Activated T-cell treated with anti-CD3 and anti-CD28 coated beads, Interleukin-2, amount 50 U/mL, for 24 hours (primary cell): ENCODE measurements at places on chromosomes 7 and 10.

DNA sequence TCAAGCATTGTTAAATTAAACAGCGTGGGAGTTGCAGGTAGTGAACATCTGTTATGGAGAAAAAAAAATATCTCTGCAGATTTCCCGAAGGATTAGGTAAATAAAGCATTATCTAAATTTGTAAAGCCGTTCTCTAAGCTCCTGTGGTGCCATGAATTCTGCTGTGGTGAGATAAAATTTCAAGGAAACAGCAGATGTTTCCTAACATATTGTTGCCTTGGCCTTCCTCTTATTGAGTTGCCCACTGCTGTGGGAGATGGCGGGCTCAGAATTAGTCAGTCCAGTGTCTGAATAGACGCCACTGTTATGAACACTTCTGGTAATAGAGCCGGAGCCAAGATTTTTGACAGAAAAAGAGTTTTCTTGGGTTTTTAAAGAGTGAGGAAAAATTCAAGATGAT lies 82.6 kb upstream of the ELMO1 start:
- no peak for DNase-seq

GRCh38 chr7:91927912-91928311 lies 12.8 kb upstream of the AKAP9 start:
- DNase-seq = no peak

DNA sequence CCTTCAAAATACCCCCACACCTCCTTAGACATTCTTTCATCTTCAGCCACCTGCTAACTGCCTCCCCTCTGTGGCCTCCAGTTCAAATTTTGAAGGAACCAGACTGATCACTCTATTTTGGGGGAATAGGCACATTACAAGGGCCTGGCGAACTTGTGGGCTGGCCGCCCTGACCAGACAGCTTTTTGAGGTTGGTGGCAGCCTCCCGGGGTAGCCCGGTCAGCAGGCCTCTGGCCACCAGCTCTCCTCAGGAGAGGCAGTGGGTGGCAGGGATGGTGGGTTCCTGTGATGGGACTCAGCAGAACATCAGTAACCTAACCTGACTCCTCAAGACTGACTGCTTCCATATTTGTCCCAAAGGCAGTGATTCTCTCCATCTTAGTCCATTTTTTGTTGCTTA lies 17.4 kb upstream of the EEPD1 start:
- no peak for DNase-seq

DNA sequence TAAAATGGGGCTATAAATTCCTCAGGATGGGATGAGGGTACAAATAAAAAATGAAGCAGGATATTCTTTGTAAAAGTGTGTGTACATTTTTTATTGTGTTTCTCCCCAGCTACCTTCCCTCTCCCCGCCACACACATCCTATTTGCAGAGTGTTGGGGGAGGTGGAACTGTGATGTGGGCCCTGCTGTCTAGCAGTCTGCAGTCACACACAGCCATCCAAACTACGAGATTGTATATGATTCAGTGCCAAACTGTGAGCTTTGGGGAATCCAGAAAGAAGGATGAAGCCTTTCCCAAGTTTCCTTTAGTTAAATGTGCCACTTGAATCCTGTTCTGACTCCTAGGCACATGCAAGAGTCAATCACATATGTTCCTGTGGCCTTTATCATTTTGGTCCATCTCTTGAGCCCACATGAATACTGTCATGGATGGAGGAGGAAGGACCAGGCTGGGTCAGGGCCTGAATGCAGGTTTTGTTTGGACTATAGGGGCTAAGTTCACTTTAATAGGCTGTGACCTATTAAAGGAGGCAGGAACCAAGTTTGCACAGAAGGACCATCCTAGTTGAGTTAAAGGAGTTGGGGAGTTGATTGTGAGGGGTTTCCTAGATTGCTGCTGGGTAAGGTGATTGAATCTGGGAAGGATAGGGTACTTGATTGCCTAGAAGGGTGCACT lies 1.1 kb upstream of the SEMA4G start:
- no peak for DNase-seq

- DNase-seq = no peak
Measured at GRCh38 chr10:15223174-15223573, 54.7 kb upstream of the NMT2 start.

DNA sequence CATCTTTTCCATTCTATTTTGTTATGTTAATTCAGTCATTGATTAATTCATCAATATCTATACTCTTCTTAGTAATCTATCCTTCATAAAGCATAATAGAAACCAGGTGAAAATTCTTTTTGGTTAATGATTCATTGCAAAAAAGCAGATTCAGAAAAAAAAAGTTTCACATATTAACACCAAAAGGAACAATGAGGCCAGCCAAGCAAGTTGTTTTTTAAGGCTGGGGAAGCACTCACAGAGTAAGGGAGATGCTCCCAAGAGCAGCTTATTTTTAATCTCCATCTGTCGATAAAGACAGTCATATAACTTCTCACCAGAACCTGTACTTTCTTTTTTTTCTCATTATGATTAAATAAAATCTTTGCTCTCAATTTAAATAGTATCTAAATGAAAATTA lies 95.8 kb downstream of the CACNA2D1 start:
- DNase-seq = no peak

GRCh38 chr10:110022716-110023504 lies 15.1 kb downstream of the ADD3 start:
- DNase-seq = no peak

DNA sequence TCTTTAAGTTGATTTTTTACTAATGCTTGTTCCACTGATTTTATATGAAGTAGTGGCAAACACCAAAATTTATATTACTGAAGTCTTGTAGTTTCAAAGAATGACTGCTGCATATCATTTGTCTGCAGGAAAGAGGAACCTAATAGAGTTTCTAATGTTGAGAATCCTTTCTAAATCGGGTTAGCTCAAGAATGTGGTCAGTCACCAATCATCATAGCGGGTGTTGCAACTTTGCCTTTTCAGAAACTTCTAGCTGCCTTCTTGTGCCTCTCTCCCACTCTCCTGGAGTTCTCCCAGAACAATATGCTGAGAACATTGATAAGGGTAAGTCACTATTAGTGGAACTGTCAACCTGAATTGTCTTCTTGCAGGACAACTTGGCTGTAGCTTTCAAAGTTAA lies 524.8 kb upstream of the SORCS1 start:
- DNase-seq = no peak

DNA sequence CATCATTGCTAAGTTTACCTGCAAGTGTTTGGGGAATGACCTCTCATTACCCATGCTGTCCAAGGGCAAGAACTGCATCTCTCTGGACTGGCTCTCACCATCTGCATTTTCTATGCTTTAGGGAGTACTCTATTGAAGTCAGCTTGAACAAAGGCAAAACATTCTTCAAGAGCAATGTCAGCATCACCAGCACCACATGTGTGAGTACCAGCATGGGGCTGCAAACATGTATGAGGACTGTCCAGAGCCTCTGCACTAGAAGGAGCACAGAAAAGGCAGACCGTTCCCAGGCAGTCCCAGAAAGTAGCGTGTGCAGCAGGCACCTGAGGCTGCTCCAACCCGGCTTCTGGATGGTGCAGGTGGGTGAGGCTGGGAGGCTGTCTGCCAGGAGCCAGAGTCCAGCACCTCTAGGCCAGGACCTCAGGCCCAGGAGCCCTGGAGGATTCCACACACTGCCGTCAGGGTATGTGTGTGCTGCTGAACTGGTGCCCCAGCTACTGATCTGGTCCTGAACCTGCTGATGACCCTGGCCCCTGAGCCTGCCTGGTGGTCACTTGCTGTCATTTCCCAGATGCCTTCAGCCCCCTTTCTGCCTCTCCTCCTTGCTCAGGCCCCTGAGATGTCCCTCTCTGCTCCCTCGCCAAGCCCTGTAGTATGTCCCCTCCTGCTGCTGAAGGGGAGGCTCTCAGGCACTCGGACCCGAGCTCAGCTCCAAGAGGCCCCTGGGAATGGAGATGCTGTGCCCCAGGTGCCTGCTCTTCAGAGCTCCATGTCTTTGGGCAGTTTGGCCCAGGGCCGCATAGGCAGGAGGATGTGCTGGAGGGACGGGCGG lies 20.7 kb downstream of the ANTXRL start:
- peak; percentile 20 for DNase-seq

DNA sequence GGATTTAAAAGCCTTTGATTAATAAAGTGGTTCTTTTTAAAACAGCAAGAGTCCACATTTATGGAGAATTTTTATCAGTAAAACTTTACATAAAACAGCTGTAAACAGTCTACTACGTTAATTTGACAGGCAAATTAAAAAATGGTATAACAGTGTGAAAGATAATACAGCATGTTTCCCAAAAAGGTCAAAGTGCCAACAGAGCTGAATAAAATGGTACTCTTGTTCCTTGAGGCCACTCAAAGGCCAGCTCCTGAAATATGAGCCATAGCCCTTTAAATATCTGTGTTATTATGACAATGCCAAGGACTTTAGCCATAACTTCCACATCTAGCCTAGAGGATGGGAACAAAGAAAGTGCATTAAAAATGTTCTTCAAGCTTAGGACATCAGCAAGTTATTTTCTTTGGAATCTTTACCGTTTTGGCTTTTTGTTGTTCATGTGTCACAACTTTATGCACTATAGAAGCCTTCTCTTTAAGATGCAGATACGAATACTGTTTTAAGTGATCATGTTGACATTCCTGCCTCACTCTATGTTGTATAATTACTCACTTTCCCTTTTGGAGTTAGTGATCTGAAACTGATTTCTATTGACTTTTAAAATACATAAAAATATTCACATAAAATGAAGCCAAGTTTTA lies 165.6 kb downstream of the RNLS start:
- no peak for DNase-seq

- DNase-seq = no peak
Measured at GRCh38 chr7:157610671-157611295, 274.0 kb downstream of the DNAJB6 start.

- no peak for DNase-seq
Measured at GRCh38 chr7:28151965-28152364, 28.6 kb downstream of the JAZF1 start.

DNA sequence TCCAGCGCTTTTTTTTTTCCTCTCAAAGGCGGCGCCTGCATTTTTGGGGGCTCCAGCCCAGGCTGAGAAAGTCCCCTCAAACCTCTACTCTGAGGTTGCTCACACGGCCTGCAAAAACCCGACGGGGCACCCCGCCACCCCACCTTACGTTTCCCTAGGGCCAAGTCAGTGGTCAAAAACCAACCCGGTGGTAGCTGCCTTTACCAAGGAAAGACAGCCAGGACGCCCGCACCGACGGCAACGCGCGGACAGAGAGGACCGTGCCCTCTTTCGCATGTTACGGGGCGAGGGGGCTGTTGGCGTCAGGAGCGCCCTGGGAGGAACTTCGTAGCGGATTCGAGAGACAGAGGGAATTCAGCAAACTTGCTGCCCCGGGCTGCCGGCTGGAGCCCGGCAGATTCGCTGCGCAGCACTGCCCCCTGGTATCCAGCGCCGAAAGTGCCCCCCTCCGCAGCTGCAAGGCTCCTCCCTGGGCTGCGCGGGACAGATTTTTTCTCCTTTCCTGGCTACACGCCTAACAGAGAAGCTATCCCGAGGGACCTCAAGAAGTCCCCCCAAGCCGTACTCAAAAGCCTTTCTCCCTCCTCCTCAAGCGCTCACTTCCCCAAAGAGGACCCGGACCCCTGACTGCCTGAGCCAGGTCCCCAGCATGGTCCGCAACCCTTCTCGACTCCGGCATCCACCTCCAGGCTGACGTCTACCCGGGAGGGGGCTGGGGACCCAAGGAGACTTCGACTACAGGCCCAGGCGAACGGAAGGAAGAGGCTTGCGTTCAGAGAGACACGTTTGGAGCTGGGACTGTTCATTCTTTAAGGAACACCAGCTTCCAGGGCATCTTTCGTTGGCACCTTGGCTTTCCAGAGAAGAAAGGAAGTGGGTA lies 27.7 kb upstream of the VAX1 start:
- peak; percentile 39 for DNase-seq

GRCh38 chr10:75611172-75611992 lies 180.0 kb downstream of the LRMDA start:
- DNase-seq = no peak

DNA sequence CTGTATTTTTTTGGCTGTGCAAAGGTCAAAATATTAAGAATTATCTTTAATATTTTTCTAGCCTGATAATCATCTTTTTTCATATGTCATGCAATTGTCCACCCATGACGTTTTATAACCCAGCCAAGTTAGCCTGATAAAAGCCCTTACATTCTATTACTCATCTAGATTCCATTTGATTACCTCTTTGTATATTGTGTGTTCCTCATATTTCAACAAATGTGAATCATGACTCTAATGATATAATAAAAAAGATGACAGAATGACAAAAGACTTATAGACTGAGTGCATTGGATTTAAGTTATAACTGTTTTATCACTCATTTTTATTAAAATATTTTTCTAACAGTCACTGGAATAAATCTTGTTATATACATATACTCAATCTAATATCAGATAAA lies 1560.0 kb upstream of the LRRTM3 start:
- no peak for DNase-seq

GRCh38 chr7:105677817-105678573 lies 96.7 kb upstream of the EFCAB10 start:
- peak; percentile 63 for DNase-seq

DNA sequence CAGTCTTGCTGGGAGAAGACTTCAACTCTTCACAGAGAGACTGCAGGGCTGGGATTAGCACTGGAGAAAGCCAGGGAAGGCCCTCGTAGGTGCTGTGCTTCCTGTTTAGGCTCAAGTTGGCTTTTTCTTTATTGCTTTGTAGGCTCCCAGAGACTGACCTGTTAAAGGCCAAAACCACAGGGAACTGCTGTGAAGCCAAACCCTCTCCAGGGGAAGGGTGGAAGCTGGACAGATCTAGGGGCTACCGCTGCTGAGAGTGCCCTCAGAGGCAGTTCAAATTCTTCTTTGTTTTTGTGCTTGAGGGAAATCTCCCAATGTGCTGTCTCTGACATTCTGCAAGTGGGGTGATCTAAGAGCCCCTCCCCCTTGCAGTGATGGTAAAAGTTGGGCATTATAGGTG lies 198.4 kb downstream of the CNTNAP2 start:
- DNase-seq = no peak

GRCh38 chr7:68821846-68822245 lies 776.4 kb upstream of the AUTS2 start:
- DNase-seq = no peak

DNA sequence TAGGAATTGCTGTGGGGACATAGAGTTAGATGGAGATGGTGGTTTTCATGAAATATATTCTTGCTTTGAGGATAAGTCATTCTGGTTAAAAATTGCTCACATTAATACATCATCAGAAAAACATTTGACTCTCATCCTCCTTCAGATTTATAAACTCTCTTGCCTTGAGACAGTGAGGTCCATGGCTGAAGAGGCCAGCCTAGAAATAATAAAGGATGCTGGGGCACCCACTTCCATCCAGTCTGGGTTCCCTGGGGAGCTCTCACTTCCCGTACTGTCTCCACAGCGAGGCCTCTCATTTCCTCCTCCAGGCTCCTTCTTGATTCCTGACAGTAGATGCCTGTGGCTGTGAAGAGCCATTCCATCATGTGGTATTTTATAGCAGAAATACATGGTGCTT lies 73.3 kb upstream of the PRKG1 start:
- DNase-seq = no peak
